A549 treated with AZD2906 at 1 μM for 4 hours (cell line): ENCODE measurements at places on chromosomes 16 and 17. TPM values are rescaled to one million over a fixed set of nuclear protein-coding genes. Genes with fewer than 3 reads are reported as not detected.

The MARCHF10 gene
- total RNA-seq: 0.97 to 1.8 TPM (median 1.8 TPM) in 5 replicates

The TBC1D3K gene
- not detected in 5 replicates for total RNA-seq

The MYADML2 gene
- total RNA-seq: not detected in 5 replicates

The KRTAP4-1 gene
- 0.08 to 0.13 TPM in 2 of 5 replicates, not detected in the others for total RNA-seq

The PCGF2 gene
- total RNA-seq: 32.8 to 60.3 TPM (median 58.9 TPM) in 5 replicates

The RNF43 gene
- 0.26 to 0.45 TPM (median 0.34 TPM) in 5 replicates for total RNA-seq

The PLLP gene
- total RNA-seq: 1.4 to 1.7 TPM (median 1.6 TPM) in 5 replicates

The MGAT5B gene
- total RNA-seq: 16.8 to 21.4 TPM (median 20.1 TPM) in 5 replicates

The CMTM1 gene
- total RNA-seq: 1.1 to 1.6 TPM (median 1.5 TPM) in 5 replicates

The SRCIN1 gene
- total RNA-seq: 1.3 to 3.5 TPM (median 2.6 TPM) in 5 replicates

The CA7 gene
- 0.05 to 0.06 TPM (median 0.06 TPM) in 3 of 5 replicates, not detected in the others for total RNA-seq

The CHST6 gene
- 0.09 to 0.30 TPM (median 0.20 TPM) in 5 replicates for total RNA-seq
